ENCODE measurements at places on chromosomes 11 and 22.

DNA sequence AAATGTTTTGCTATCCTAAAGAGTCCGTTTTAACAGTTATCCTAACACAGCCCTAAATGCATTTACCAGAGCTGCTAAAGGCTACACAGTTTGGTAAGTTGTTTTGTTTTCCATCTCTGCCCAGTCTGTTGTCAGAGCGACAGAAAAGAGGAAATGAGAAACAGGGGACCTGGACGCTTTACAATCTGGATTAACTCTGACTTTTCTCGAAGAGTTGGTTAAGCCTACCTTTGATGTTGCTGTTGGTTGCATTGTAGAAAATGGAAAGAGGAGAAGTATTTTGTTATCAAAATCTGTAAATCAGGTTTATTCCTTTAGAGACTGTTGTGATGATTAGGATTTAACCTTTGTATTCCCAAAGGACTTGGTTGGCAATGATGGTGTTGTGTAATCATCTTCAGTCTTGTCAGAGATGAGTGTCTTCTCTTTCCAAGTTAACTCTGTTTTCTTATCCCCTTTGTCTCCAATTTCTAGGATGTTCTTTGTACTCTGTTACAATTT lies 481 bp downstream of the ANGPTL5 start:
- peak; percentile 3 for DNase-seq

GRCh38 chr11:69352715-69353319 lies 58.9 kb downstream of the MYEOV start:
- DNase-seq: peak; percentile 49

GRCh38 chr11:34910817-34911216 lies 5.4 kb downstream of the APIP start:
- DNase-seq: no peak

- no peak for DNase-seq
Measured at GRCh38 chr11:108887436-108888238, 222.8 kb downstream of the DDX10 start.

GRCh38 chr11:26753723-26754504 lies 32.1 kb upstream of the SLC5A12 start:
- peak; percentile 32 for DNase-seq

DNA sequence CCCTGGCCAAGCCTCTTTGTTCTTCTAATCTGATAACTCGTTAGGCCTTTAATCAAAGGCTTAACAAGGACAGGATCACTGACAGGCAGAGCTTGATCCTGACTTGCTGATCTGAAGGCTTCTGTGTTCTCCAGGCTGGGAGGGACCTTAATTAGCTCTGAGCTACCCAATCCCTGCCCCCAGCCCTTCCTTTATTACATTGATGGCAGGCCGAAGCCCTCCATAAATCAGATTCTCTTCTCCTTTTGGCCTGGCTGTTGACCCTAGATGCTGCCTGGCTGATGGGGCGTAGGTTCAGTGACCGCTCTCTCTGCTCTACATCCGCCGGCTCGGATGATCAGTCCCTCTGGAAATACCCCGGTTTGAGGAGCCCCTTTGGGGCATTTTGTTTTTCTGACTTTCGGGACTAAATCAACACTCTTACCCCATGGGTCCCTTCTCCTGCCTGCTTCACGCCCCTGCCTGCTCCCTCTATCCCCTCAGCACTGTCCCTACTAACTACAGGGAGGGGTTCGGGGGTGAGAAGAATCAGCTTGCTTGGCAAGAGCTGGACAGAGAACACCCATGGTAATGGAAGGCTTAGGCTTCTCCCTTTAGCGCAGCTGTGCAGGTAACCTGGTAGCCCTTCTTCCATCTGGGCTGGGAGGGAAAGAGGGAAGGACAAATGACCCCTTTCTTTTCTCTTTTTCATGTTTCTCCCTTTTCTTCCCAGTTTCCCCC lies 10.0 kb upstream of the RRM1 start:
- no peak for DNase-seq

- no peak for DNase-seq
Measured at GRCh38 chr11:3939651-3940190, 84.3 kb downstream of the STIM1 start.

DNA sequence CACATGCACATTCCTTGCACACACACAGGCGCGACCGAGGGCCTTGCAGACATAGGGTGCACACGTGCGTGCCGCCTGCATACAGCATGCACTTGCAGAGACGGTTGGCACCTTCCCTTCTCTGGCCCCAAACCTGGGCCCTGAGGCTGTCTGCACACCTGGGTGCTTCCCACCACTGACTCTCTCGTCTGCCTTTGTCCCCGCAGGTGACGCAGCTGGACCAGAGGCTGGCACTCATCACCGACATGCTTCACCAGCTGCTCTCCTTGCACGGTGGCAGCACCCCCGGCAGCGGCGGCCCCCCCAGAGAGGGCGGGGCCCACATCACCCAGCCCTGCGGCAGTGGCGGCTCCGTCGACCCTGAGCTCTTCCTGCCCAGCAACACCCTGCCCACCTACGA lies 38.0 kb downstream of the CDKN1C start:
- DNase-seq: no peak

- peak; percentile 40 for DNase-seq
Measured at GRCh38 chr11:117597071-117597470, 199.9 kb downstream of the DSCAML1 start.

DNA sequence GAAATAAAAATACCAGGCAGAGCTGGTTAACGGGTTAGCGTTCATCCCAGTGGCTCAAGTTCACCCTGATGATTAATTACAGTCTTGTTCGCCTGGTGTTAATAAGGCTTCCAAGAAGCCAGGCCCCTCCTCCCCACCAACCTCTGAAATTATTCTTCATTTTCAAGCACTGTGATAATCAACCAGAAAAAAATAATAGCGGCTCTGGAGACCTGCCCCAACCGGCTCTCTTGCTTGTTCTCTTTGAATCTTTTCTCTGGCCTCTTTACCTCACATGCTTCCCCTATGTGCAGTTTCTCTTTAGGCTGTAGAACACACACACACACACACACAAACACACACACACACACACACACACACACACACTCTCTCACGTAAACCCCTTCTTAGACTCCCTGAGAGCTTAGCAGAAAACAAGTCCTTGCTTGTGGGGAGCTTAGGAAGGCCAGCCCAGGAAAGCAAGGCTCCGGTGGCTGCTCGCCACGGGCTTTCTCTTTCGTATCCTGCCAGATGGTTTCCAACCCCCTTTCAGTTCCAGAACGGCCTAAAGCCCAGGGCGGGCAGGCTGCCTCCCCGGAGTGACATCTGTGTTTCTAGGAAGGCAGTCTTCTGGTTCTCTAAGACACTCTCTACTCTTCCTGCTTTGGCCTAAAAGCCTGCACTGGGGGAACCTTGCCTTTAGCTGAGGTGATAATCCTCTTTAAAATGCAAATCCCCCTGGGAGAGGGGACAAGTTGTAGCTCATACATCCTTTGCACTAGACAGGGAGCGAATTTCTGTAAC lies 106.4 kb upstream of the SESN3 start:
- peak; percentile 52 for DNase-seq

GRCh38 chr11:60844045-60844869 lies 2.3 kb downstream of the CCDC86 start:
- DNase-seq: no peak

- DNase-seq: no peak
Measured at GRCh38 chr11:69666261-69666660, 8.9 kb downstream of the LTO1 start.

- no peak for DNase-seq
Measured at GRCh38 chr11:61775106-61775505, 17.3 kb downstream of the TMEM258 start.

DNA sequence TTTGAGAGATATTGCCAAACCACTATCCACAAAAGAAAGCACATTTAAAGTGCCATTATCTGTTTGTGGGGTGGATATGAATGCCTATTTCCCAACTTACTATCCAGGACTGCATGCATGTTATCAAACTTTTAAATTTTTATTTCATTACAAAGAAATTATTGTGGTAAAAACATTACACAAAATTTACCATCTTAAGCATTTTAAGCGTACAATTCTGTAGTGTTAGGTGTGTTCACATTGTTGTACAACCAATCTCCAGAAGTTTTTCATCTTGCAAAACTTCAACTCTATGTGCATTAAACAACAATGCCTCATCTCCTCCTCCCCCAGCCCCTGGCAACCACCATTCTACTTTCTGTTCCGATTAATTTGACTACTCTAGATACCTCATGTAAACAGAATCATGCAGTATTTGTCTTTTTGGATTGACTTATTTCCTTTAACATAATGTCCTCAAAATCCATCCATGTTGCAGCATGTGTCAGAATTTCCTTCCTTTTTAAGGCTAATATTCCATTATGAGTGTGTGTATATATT lies 17.6 kb upstream of the CD44 start:
- no peak for DNase-seq

Measured in activated CD4-positive, alpha-beta T cell treated with anti-CD3 and anti-CD28 coated beads, Interleukin-10, Interleukin-2, amounts not matched to agents 100 ng/mL and 50 ng/mL, durations not matched to agents 16 hours and 8 hours (primary cell).